Smooth muscle cell of bladder (primary cell): ENCODE measurements at places on chromosomes 3 and 15. TPM values are rescaled to one million over a fixed set of nuclear protein-coding genes. Genes with fewer than 3 reads are reported as not detected.

Gene SPINT1
- 0.18 and 0.43 TPM in 2 replicates for total RNA-seq

Gene LRRC15
- 0.14 and 0.55 TPM in 2 replicates for total RNA-seq

Gene GPR27
- total RNA-seq, result not detected in 2 replicates

Gene CHRFAM7A
- total RNA-seq, result 0.14 TPM in 1 of 2 replicates, not detected in the other
